Activated CD8-positive, alpha-beta T cell treated with anti-CD3 and anti-CD28 coated beads for 36 hours (primary cell): ENCODE measurements at places on chromosomes 7 and 10. TPM values are rescaled to one million over a fixed set of nuclear protein-coding genes. Genes with fewer than 3 reads are reported as not detected.

Gene ABCA13
- not detected for total RNA-seq

Gene CNPY1
- not detected for total RNA-seq

Gene NKX1-2
- not detected for total RNA-seq

GRCh38 chr10:43336641-43337318, 34.7 kb upstream of the FXYD4 start:
- DNase-seq = no peak

DNA sequence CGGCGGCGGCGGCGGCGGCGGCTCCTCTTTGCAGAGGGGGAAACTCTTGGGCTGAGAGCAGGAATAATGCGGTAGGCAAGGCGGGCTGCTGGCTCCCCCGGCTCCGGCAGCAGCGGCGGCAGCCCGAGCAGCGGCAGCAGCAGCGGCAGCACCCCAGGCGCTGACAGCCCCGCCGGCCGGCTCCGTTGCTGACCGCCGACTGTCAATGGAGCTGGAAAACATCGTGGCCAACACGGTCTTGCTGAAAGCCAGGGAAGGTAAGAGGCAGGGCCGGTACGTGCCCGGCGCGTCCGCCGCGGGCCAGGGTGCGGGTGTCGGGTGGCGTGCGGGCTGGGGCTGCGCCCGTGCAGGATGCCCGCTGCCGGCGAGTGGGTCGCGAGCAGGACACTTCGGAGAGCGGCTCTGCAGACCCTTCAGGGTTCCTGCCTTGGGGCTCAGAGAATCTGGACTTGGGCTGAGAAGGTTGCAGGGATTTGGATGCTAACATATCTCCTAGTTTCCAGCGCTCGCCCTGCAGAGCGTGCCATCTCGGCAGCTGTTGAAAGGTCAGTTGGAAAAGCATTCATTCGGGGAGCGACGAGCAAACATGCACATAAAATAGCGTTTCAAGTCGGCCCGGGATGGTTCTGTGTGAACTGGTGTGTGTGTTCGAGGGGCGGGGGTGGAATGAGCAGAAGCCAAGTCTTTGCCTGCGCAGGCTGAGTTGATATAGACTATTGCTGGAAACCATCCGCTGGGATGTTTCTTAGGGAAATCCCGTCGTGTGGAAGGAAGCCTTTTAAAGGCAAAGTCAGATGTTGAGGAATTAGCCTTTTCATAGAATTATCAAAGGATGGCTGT, 562 bp downstream of the GRK5 start:
- DNase-seq = peak; percentile 74

Gene NMT2
- 16.2 TPM for total RNA-seq

GRCh38 chr10:130215151-130215930, 79.2 kb downstream of the GLRX3 start:
- no peak for DNase-seq

Gene MGAM2
- not detected for total RNA-seq

Gene CALY
- not detected for total RNA-seq

GRCh38 chr7:150831851-150832250, 20.5 kb upstream of the AOC1 start:
- no peak for DNase-seq
